Activated CD4-positive, alpha-beta T cell treated with anti-CD3 and anti-CD28 coated beads for 1 hour (primary cell): ENCODE measurements at places on chromosomes 7 and 10.

DNA sequence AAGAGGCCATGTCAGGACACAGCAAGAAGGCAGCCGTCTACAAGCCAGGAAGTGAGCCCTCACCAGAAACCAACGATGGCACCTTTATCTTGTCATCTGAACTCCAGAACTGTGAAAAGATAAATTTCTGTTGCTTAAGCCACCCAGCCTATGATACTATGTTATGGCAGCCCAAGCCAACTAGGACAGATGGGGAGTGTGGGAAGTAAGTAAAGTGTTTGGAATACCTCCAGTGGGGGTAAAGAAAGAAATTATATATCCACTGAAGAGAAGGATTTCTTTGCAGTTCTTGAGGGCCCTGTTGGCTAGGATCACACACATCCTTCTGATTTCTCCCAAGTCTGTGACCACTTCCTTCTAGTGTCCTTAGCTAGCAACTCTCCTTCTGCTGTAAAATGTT, 384.4 kb downstream of the TNS3 start:
- DNase-seq: no peak

GRCh38 chr10:23099816-23100215, 4.4 kb downstream of the MSRB2 start:
- no peak for DNase-seq

- no peak for DNase-seq
Observed at GRCh38 chr7:83271212-83272099, 108.8 kb upstream of the PCLO start.

- no peak for DNase-seq
Observed at GRCh38 chr7:66380272-66380888, 175.2 kb downstream of the TPST1 start.
